OCI-M1 (cell line): ENCODE measurements at places on chromosomes 1 and 21.

GRCh38 chr21:32813265-32813903 is 41.8 kb upstream of the PAXBP1 start:
- DNase-seq, result no peak

DNA sequence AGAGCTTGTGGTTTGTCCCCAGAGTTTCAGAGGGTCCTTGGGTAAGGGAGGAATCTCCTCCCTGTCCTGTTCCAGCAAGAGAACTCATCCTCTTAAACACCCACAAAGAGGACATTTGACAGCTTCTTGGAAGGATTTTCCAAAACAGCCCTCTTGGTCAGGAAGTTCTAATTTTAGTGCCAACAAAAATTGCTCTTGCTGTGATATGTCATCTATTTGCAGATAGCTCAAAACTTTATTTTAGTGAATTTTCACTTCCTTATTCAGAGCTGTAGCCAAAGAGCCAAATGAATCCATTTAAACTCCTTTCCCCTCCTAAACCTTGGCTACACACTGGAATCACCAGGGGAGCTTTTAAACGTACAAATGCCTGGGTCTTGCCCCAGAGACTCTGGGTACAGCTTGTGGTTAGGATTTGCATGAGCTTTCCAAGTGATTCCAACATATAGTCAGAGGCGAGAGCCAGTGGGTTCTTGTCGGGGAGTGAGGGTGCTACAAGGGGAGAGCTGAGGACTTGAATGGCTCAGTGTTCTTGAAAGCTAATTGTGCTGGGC is 11.8 kb upstream of the RASSF5 start:
- no peak for DNase-seq

- no peak for DNase-seq
These were observed 21.1 kb downstream of the USP1 start for GRCh38 chr1:62457955-62458354.

GRCh38 chr1:181112071-181112929 is 23.8 kb downstream of the IER5 start:
- peak; percentile 61 for DNase-seq

- DNase-seq, result no peak
These were observed 503.8 kb downstream of the NPHP4 start for GRCh38 chr1:5488448-5488847.

DNA sequence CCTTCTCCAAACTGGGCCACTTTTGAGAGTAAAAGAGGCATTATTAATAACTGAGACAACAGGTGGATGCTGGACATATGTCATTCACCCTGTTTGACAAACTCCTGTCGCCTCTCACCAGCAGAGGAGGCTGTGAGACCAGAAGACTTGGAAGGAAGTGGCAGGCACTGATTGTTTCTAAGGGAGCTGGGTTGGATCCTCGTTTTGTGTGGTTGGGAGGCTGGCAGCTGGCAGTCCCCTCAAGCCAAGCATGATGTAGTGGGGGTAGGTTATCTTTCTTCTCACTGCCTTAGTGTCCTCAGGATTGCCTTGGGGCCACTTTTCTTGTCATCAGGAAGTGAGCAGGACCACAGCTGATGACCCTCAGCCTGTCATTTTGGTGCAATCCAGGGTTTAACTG is 86.5 kb upstream of the KCNJ15 start:
- peak; percentile 24 for DNase-seq

GRCh38 chr1:183975651-183976050 is 61.9 kb downstream of the COLGALT2 start:
- DNase-seq, result no peak

GRCh38 chr1:86913399-86913895 is 479 bp downstream of the SELENOF start:
- peak; percentile 70 for DNase-seq

DNA sequence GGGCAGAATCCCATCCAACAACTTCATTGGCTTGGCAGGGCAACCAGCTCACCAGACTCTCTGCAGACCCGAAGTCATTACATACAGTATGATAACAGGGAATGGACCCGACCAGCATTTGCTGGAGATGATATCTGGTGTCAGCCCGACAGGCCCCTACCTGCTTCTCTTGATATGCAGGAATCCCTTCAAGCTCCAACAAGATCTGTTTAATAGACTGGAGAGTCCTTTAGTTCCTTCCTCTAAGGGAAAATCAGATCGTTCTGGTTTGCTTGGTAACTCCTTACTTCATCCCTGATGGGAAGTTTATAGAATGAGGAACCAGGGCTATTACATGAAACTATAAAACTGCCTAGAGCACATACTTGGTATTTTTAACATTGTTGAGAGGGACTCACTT is 61.2 kb downstream of the EDARADD start:
- DNase-seq, result no peak

DNA sequence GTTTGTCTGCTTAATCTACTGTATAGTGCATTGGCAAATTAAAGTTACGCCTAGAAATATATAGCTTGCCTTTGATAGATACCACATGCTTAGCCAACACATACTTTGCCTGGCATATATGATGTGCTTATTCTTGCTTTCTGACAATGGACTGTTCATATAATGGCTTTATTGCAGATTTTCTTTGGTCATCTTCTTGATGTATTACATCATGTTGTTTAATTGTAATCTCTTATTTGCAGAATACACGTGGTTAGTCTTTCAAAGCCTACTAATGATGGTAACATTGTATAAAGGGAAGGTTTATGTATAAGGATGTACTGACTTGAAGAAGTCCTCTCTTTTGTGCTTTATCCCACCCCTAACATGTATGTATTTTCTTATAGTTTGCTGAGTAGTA is 201.5 kb downstream of the PDE4B start:
- DNase-seq, result no peak

DNA sequence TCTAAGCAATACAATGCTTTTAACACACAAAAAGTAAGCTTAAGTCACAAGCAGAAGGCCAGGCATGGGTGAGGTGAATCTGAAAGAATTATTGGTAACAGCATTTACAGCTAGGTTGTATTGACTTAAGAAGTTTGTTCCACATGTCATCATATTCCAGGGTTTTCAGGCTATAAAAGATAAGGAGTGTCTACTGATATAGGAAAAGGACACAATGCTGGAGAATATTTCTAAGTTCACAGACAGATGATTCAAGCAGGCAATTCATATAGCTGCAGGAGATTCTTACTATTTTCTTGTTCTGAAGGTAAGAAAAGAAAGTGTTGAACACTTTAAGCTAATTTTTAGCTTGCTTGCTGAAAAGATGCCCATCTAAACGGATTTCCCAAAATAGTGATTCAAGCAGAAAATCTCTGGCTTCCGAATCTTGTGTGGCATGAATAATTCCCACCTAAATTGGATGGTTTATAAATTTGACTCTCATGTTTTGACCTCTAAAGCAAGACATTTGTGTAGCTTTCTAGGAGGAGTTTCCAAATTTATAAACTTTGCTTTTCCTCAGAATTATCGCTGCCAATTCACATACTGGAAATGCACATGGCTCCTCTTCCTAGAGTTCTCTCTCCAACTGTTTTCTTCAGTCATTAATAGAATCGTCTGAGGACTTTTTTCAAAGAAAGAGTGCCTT is 95.6 kb upstream of the LBR start:
- DNase-seq, result no peak

GRCh38 chr1:30908696-30909364 is at the start of gene SDC3:
TSS of gene SDC3 (minus strand) at chr1:30908758. CDS start at chr1:30908586, 172 bp downstream.
- DNase-seq, result no peak

DNA sequence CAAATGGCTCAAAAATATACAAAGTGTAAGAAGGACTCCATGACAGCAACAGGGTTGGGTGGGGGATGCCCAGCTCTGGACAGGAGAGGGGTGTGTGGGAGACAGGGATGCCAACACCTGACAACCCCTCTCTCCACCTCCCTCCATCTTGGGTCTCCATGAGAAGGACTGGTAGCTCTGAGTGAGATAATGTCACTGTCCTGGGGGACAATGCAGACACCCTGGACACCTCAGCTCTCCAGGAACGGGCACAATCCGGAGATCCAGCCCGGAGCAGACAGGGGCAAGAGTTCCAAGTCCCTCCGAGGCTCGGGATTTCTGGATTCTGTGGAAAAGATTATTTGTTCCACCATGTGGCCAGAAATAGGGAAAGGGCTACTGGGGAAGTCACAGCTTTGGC is 122.5 kb downstream of the GLIS1 start:
- DNase-seq, result no peak

DNA sequence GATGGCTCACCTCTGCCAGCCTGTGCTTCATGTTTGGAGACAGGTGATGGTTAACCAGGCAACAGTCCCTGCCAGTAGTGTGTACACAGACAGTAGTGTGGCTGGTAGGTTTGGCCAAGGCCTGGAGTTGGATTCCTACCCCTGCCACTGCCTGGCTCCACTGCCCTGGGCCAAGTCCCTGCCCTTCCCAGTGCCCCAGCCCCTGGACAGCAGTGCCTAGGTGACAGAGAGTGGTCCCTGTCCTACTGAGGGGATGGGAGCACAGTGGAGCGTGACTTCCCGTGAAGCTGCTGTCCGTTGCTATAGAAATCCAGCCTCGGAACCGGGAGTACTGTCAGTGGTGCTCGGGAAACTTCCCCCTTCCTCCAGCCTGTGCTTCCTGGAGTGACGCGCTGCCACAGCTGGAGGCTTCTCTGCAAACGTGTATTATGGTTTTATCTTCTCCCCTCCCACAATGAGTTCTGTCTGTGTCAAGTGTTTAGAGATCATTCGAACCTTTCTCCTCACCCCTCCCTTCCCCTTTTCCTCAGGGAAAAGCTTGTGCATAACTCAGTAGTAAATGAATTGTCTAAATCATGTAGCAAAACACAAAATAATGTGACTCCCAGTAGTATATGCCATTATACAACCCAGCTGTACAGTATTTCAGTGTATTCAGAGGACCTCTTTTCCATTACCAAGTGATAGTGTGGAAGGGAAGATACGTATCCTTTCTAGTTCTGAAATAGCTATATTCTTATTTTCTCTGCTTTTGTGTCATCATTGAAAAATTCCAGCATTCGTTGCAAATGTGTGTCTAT is 73.4 kb downstream of the GALNT2 start:
- DNase-seq, result peak; percentile 43
